ENCODE measurements at places on chromosomes 5 and 9.

DNA sequence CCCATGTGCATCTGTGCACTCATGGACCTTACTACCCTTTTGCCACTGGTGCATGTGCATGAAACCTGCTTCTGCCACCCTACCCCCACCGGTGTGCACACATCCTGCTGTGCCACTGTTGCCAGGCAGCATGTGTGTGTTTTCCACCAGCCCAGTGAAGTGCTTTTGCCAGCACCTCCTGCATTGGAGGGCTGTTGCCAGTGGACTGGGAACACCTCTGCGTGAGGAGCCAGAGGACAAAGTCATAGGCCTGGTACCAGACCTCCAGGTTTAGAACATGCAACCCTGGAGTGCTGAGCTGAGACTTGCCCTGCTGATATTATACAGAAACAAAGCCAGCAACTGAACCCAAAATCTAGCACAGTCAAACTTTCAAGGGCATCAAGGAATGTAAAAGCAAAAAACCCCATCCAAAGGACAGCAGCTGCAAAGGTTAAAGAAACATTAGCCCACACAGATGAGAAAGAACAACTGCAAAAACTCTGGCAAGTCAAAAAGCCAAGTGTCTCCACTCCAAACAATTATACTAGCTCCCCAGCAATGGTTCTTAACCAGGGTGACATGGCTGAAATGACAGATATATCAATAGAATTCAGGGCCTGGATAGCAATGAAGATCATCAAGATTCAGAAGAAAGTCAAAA is 70.6 kb upstream of the PTPN3 start:
- DNase-seq = no peak

- no peak for DNase-seq
Observed at GRCh38 chr5:149304195-149305078, 32.8 kb downstream of the AFAP1L1 start.

DNA sequence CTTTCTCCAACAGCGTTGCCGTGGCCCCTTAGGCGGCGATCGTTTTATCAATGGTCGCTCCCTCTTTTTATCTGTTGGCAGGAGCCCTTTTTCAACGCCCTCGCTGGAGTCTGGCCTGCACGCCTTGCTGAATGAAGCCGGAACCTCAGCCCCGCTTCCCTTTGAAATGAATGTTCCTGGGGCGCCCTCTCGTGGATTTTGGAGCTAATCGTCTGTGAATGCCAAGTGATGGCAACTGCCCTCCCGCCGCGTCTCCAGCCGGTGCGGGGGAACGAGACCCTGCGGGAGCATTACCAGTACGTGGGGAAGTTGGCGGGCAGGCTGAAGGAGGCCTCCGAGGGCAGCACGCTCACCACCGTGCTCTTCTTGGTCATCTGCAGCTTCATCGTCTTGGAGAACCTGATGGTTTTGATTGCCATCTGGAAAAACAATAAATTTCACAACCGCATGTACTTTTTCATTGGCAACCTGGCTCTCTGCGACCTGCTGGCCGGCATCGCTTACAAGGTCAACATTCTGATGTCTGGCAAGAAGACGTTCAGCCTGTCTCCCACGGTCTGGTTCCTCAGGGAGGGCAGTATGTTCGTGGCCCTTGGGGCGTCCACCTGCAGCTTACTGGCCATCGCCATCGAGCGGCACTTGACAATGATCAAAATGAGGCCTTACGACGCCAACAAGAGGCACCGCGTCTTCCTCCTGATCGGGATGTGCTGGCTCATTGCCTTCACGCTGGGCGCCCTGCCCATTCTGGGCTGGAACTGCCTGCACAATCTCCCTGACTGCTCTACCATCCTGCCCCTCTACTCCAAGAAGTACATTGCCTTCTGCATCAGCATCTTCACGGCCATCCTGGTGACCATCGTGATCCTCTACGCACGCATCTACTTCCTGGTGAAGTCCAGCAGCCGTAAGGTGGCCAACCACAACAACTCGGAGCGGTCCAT is 10.0 kb downstream of the S1PR3 start:
- DNase-seq = peak; percentile 70

DNA sequence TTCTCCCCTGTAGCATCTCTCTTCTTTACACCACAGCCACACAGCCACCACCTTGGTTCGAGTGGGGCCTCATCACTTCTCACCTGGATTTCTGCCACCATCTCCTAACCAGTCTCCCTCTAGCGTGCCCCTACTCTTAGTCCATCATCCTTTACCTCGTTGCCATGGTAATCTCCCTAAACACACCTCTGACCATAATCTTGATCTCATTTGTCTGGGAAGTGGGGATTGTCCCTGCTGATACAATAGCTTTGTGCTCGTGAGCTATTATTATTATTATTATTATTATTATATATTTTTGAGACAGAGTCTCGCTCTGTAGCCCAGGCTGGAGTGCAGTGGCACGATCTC is 76.5 kb upstream of the HSPA9 start:
- no peak for DNase-seq

- no peak for DNase-seq
Observed at GRCh38 chr9:77488439-77489126, 159.5 kb downstream of the GNA14 start.

DNA sequence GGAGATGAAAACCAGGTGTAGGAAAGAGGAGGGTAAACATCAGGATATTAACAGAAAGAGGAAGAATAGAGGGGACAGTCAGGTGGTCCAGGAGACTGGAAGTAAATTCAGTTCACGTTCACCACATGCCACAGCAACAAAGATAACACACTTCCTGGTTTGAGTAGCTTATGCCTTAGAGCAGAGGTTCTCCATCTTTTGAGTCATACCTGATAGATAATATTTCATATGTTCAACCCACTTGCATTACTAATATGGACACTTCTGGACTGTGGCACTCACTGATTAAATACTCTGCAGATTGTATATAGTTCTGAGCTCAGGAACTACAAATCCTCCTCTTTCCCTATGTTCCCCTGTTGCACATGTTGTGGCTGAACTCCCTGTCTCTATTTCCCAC is 179.9 kb upstream of the NR3C1 start:
- DNase-seq = no peak

DNA sequence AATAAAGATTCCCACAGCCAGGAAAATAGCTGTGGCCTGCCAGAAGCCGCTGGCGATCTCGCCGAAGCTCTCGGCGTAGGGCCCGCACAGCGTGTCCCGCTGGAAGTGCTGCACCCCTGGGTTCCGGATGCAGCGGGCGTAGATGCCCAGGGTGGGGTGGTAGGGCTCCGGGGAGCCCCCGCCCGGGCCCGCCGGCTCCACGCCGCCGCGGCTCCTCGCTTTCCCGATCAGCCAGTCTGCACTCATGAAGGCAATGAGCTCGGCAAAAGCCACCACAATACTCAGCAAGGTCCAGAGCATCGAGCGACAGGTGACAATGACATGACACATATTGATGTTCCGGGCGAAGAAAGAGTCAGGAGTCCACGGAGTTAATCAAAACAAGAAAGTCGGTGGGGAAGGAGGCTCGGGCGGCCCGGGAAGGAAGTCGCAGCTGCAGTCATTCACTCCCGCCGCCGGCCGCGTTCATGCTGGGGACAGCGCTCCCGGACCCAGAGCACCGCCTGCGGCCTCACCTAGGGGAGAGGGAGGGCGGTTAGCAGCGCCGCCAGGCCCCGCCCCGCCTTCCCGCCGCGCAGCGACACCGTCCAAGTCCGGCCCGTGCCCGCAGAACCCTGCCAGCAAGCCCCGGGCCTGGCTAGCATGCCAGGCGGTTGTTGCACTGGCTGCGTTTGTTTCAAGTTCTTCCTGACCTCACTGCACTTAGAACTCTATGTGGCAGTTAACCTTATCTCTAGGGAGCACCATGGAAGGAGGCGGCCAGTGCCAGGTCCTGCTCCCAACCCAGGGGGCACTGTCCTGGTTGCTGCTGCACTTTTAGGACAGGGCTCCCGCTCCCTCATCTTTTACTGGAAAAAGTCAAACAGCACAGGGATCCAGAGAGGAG is 138.4 kb downstream of the LHFPL2 start:
- DNase-seq = peak; percentile 40

- DNase-seq = no peak
Observed at GRCh38 chr9:33289936-33290246, 425 bp upstream of the NFX1 start.

DNA sequence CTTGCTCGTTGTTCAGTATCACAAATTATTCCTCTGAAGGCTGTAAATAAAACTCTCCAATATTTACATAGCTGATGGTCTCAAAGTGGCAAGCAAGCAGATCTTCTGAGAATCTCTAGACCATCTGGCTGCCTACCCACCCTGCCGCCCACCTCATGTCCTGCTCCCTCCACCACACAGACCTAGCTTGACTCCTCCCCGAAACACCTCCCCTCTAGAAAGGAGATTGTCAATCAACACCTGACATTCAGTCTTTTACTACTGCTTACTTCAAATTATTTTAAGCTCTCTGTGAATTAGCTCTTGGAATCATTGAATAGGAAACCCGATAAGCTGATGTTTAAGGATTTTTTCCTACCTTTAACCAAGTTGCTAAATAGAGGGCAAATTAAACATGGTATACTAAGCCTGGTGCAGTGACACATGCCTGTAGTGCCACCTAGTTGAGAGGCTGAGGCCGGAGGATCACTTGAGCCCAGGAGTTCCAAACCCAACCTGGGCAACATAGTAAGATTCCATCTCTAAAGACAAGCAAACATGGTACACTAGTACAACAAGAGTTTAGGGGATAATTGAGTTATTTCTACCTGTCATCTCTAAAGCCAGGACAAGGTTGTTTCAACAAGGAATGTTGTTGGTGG is 10.9 kb upstream of the SOWAHA start:
- DNase-seq = no peak

DNA sequence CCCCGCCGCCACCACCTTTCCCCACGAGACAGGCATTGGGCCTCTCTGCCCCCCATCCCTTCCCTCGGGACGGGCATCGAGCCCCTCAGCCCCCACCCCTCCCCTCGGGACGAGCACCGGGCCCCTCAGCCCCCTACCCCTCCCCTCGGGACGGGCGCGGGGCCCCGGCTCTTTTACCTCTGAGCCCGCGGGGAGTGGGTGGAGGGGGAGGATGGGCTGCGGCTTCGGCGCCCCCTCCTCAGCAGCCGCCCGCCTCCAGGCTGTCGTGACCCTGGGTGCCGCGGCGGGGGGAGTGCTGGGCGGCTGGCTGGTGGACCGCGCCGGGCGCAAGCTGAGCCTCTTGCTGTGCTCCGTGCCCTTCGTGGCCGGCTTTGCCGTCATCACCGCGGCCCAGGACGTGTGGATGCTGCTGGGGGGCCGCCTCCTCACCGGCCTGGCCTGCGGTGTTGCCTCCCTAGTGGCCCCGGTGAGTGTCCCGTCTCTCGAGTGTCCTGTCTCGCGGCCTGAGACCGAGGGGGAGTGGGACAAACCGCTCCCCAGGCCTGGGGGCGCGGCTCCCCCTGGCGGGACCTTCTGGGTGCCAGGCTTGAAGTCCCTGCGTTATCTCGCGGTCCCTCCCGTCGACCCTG is 791 bp downstream of the SLC2A8 start:
- DNase-seq = no peak

- no peak for DNase-seq
Observed at GRCh38 chr5:91171322-91171721, 211.8 kb downstream of the ARRDC3 start.

GRCh38 chr5:57311921-57312735 is 138.3 kb downstream of the GPBP1 start:
- DNase-seq = no peak

GRCh38 chr5:2864515-2865105 is 113.1 kb upstream of the IRX2 start:
- DNase-seq = no peak

GRCh38 chr9:72353455-72354116 is 11.4 kb downstream of the ZFAND5 start:
- DNase-seq = no peak

DNA sequence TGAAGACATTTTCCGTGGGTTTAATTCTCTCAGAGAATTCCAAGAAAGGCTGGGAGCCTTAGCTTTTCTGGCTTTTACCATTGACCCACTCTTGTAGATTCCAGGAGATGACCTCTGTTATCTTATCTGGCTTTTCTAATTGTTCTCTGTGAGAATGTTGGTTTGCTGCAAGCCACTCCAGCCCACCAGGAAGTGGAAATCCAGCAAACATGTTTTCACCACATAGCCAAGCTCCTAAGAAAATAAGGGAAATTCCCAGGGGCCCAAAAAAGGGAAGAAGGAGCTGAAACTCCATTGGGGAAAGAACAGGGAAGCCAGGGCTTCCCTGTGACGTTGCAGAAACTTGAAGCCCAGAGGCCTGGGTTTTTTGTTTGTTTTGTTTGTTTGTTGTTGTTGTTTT is 19.7 kb downstream of the GPR107 start:
- DNase-seq = no peak

GRCh38 chr5:150738862-150739261 is 20.0 kb downstream of the DCTN4 start:
- no peak for DNase-seq

DNA sequence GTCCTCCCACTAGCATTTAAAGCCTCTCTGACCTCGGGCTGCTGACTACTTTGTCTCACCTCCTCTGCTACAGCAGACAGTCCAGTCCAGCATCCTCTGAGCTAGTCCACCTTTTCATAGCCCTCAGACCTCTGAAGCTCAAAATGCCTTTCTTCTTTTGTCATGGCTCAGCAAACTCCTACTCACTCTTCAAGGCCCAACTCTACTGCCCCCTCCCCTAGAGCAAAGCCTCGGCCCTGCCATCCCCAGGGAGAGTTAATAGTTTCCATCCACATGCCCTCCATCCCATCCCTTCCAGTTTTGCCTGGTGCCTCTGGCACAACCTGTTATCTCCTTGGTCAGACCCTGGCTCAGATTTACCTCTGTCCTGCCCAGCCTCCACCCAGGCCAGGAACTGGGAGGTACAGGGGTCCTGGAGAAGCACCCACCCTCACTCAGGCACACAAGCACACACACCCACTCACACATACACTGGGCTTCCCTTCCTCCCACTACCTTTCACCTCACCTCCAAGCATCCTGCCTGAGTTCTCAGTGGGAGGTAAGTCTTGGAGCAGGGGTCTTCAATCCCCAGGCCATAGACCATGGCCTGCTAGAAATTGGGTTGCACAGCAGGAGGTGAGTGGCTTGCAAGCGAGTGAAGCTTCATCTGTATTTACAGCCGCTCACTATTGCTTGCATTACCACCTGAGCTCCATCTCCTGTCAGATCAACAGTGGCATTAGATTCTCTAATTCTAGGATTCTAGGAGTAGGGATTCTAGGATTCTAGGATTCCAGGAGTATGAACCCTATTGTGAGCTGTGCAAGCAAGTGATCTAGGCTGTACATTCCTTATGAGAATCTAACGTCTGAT is 18.1 kb downstream of the PDLIM4 start:
- no peak for DNase-seq

DNA sequence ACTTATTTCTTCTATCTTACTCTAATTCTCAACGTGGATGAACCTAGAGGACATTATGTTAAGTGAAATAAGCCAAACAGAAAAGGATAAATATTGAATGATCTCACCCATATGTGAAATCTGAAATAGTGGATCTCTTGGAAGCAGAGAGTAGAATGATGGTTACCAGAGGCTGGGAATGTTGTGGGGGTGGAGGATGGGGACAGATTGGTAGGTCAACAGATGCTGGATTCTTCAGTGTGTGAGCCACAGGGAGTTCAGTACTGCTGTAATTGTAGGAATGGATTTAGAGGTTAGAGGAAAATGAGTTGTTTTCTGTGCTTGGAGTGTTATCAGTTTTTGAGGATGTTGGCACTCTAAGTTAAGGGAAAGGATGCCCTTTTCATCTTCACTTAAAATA is 190.6 kb downstream of the FBXL7 start:
- no peak for DNase-seq

GRCh38 chr5:5181650-5182324 is 41.7 kb downstream of the ADAMTS16 start:
- DNase-seq = no peak

All from activated CD4-positive, CD25-positive, alpha-beta regulatory T cell treated with anti-CD3 and anti-CD28 coated beads, Interleukin-2, amount 50 U/mL, for 72 hours (primary cell).